CD4-positive, alpha-beta T cell (primary cell): ENCODE measurements at places on chromosomes 7 and 10.

DNA sequence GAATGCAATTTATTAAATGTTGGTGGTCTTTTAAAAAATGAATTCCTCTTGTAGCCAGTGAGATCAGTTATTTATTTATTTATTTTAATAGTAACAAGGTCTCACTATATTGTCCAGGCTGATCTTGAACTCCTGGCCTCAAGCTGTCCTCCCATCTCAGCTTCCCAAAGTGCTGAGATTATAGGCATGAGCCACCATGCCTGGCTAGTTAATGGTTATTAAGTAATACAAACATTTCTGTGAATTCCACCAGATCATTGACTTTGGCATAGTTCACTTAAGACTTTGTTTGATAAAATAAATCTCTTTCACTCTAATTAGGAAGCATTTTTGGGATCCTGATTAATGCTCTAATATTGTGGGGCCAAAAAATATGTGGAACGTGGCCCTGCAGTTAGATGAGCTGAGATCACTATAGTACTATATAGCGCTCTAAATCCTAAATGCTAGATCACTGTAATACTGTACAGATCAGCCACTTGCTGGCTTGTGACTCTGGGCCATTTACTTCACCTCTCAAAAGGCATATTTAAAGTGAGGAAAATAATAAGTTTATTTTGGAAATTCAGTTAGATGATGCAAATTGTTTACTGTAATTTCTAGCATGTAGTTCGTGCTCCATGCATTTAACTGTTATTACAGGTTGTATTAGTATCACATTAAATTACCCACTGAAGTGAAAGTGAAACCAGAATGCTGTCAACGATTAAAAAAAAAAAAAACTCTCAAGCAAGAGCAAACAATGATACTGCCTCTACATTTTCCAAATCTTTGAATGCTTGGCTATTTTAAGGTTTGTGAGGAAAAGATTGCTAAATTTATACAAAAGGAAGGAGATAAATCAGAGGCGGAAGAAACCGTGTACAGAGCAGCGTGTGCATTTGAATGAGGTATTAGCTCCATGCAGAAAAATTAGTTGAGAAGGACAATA lies 15.9 kb upstream of the FAS start:
- H3K27ac ChIP-seq: peak overlapping the region; percentile 56
- H3K27me3 ChIP-seq: no peaks in the 10 kb centered on the region
- peak overlapping the region; percentile 63 for H3K4me3 ChIP-seq
- no peak for DNase-seq
- peaks cover 12% of the 10 kb centered on the region for H3K4me1 ChIP-seq

DNA sequence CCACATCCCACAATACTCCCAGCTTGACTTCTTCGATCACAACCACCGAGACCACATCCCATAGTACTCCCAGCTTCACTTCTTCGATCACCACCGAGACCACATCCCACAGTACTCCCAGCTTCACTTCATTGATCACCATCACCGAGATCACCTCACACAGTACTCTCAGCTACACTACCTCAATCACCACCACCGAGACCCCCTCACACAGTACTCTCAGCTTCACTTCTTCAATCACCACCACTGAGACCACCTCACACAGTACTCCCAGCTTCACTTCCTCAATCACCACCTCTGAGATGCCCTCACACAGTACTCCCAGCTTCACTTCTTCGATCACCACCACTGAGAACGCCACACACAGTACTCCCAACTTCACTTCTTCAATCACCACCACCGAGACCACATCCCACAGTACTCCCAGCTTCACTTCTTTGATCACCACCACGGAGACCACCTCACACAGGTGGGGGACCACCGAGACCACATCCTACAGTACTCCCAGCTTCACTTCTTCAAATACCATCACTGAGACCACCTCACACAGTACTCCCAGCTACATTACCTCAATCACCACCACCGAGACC lies 8.6 kb downstream of the MUC3A start:
- peaks cover 20% of the 10 kb centered on the region for H3K27me3 ChIP-seq
- H3K4me1 ChIP-seq: no peaks in the 10 kb centered on the region
- H3K27ac ChIP-seq: no peak overlapping the region

DNA sequence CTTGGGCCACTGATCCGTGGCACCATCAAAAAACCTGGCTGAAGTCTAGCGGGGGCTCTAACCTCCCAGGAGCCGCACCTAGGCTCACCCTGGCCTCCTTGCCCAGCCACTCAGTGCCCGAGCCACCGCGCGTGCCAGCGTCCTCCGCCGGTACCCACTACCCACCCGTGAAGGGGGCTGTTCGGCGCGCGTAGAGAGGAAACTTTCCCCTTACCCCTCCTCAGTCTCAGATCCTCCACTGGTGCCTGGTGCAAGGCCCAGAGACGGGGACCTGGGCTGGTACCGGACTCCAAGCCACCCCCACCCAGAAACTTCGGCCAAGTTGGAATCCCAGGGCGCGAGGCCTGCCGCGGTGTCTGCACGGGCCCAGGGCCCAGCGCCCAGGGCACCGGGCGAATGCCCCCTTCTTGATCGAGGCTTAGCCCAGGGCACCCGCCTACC lies 3.5 kb upstream of the EBF3 start:
- no peaks in the 10 kb centered on the region for H3K36me3 ChIP-seq
- peaks cover 80% of the 10 kb centered on the region for H3K27me3 ChIP-seq
- DNase-seq: no peak
- H3K4me3 ChIP-seq: no peak overlapping the region
- no peak overlapping the region for H3K27ac ChIP-seq
- peaks cover 40% of the 10 kb centered on the region for H3K4me1 ChIP-seq

GRCh38 chr10:18073314-18073713 lies 66.9 kb upstream of the CACNB2 start:
- H3K4me3 ChIP-seq: no peak overlapping the region
- no peaks in the 10 kb centered on the region for H3K36me3 ChIP-seq
- H3K27ac ChIP-seq: no peak overlapping the region
- no peak for DNase-seq

- no peak for DNase-seq
- H3K27ac ChIP-seq: no peak overlapping the region
- H3K36me3 ChIP-seq: no peaks in the 10 kb centered on the region
- H3K4me3 ChIP-seq: no peak overlapping the region
- no peaks in the 10 kb centered on the region for H3K4me1 ChIP-seq
Observed at GRCh38 chr10:26628395-26628794, 69.1 kb upstream of the PDSS1 start.

GRCh38 chr7:12490107-12490688 lies 80.3 kb upstream of the SCIN start:
- H3K36me3 ChIP-seq: no peaks in the 10 kb centered on the region
- H3K27me3 ChIP-seq: no peaks in the 10 kb centered on the region
- H3K27ac ChIP-seq: no peak overlapping the region
- no peaks in the 10 kb centered on the region for H3K4me1 ChIP-seq

GRCh38 chr7:132247995-132248618 lies 328.2 kb downstream of the PLXNA4 start:
- no peaks in the 10 kb centered on the region for H3K4me1 ChIP-seq
- DNase-seq: no peak
- H3K27ac ChIP-seq: no peak overlapping the region

GRCh38 chr7:45258533-45259226 lies 101.1 kb downstream of the RAMP3 start:
- peaks cover 9% of the 10 kb centered on the region for H3K27me3 ChIP-seq
- no peaks in the 10 kb centered on the region for H3K36me3 ChIP-seq
- no peak for DNase-seq
- no peak overlapping the region for H3K27ac ChIP-seq
- H3K4me1 ChIP-seq: peaks cover 8% of the 10 kb centered on the region
- no peak overlapping the region for H3K4me3 ChIP-seq

GRCh38 chr10:107686095-107686494 lies 521.6 kb upstream of the SORCS1 start:
- DNase-seq: no peak
- H3K27me3 ChIP-seq: no peaks in the 10 kb centered on the region
- no peaks in the 10 kb centered on the region for H3K36me3 ChIP-seq

DNA sequence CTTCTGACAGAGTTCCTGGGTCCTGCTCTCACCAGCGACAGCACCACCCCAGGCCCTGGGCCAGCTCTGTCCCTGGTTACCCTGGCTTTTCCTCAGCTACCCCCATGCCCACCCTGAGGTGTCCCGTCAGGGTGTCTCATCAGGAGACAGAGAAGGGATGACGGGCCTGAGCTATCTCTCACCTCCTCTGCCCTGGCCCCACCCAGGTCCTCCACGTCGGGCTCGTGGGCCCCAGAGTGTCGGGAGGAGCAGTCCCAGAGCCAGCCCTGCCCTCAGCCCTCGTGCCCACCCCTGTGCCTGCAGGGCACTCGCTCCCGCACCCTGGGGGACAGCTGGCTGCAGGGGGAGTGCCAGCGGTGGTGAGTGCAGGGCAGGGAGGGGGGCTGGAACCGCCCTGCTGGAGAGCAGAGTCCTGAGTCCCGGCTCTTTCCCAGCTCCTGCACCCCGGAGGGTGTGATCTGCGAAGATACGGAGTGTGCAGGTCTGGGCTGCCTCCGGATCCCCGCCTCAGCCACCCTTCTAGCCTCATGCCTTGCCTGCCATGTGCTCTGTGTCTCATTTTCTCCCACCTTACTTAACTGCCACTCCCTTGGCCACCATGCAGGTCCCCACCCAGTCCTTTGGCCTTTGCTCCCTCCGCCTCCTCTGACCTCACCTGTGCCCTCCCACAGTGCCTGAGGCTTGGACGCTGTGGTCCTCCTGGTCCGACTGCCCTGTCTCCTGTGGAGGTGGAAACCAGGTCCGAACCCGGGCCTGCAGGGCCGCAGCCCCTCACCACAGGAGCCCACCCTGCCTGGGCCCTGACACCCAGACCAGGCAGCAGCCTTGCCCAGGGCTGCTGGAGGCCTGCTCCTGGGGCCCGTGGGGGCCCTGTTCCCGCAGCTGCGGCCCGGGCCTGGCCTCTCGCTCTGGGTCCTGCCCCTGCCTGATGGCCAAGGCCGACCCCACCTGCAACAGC lies 16.7 kb upstream of the ZNF862 start:
- no peak for DNase-seq
- H3K4me1 ChIP-seq: no peaks in the 10 kb centered on the region
- H3K27me3 ChIP-seq: no peaks in the 10 kb centered on the region
- no peak overlapping the region for H3K4me3 ChIP-seq
- no peaks in the 10 kb centered on the region for H3K36me3 ChIP-seq
